ENCODE measurements at places on chromosomes 7 and 10.

- peak; percentile 29 for DNase-seq
Measured at GRCh38 chr7:149621776-149622175, 124.2 kb upstream of the ZNF746 start.

GRCh38 chr10:35422228-35422627, 85.9 kb downstream of the CCNY start:
- no peak for DNase-seq

DNA sequence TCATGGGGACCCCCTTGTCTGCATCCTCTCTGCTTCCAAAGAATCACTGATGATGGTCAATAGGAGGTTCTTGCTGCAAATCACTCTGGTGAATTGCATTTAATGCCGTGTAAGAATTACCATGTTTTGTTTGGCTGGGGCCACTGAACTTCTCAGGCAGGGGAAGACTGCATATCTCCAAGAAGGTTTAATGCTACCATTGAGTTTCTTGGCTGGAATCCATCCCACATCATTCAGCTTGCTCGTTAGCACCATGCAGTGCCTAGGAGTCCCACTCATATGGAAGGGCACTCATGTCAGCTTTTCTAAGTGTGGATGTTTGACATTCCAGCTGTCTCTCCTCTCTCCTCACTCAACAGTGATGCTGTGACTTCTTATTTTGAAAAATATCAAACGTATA, 50.2 kb upstream of the BAMBI start:
- no peak for DNase-seq

DNA sequence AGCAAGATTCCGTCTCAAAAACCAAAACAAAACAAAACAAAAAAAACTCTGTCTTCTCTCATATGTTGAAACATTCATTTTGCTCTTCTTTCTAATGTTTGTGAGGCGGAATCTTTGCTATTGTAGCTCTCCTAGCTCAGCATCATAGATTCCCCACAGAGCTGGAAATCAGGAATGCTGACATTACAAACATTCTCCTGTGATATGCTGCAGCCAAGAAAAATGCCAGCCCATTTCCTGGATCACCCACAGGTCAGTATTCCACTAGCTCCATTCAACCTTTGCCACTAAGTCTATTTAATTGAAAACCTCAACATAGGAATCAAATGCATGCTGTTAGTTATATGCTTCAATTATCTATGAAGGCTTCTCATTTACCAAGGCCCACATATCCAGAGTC, 186.3 kb downstream of the IPMK start:
- no peak for DNase-seq

DNA sequence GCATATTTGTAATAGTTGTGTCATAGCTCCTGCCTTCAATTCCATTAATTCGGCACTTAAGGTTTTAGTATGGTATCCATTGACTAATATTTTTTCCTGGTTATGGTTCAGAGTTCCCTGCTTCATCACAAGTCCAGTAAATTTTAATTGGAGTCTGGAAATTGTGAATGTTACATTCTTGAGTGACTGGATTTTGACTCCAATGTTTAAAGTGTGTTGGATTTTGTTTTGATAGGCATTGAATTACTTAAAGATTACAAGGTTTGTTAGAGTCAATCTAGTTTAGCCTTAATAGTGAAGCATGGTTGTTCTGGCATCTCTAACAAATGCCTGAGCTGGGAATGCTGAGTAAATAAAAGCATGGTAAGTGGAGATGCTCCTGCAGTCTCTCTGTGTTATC, 326.6 kb upstream of the IGFBP3 start:
- no peak for DNase-seq

GRCh38 chr10:98035599-98035998, 5.2 kb upstream of the CRTAC1 start:
- DNase-seq: no peak

DNA sequence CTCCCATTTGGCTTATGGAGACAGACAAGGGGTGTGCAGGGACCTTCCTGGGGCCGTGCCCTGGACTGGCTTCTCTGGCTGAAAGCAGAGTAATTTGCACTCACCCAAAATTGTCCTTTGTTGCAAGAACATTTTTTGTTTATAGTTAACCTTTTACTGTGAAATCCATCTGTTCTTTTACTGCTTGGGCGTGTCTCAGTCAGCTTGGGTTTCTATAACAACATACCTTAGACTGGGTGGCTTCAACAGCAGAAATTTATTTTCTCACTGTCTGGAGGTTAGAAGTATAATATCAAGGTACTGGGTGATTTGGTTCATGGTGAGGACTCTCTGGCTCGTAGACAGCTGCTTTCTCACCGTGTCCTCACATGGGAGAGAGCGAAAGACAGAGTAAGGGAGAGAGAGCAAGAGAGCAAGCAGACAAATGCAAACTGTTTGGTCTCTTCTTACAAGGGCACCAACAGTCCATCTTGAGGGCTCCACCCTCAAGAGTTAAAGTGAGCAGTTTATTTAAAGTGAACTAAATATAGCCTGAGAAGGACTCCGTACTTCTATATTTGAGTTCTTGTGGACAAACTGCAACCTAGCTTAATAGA, 131.0 kb upstream of the NPY start:
- no peak for DNase-seq

DNA sequence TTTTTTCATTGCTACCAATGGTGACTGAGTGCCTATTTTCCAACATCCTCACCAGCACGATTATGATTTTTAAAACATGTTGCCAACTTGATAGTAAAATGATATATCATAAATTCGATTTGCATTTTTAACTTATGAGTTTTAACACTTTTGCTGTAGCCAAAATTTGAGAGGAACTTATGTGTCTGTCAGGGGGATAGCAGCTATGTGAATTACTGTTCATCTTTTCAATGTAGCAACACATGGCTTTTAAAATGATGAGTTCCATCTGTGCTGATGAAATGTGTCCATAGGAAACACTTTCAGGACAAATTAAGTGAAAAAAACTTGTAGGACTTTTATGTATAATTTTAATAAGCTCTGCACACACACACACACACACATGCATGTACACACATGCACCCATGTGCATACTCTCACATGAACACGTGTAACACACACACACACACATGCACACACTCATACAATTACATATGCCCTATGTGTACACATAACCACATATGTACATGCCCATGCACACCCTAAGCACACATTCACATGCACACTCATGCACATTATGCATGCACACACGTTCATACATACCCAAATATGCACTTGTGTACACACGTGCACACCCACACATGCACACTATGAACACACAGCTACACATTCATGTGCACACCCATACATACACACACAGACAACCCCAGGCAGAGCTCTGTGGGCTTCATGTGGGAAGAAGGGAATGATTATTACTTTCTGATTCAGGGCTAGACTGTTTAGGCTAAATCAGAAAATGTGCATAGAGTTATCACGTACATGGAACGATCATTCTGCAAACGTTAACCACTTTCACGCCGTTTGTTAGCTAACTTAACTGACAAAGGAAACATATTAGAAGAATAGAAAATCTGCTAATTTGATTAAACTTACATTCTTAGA, 68.9 kb downstream of the C10orf143 start:
- DNase-seq: no peak

GRCh38 chr10:73247509-73248258, 629 bp upstream of the DNAJC9 start:
- no peak for DNase-seq

GRCh38 chr10:26468700-26469099, 30.6 kb downstream of the APBB1IP start:
- DNase-seq: no peak

GRCh38 chr10:90414926-90415325, 442.9 kb downstream of the HTR7 start:
- no peak for DNase-seq

GRCh38 chr10:29920408-29921070, 138.8 kb downstream of the JCAD start:
- DNase-seq: no peak

- DNase-seq: no peak
Measured at GRCh38 chr10:31704195-31704594, 224.4 kb downstream of the ARHGAP12 start.

GRCh38 chr7:151930695-151931094, 25.6 kb upstream of the GALNTL5 start:
- no peak for DNase-seq

DNA sequence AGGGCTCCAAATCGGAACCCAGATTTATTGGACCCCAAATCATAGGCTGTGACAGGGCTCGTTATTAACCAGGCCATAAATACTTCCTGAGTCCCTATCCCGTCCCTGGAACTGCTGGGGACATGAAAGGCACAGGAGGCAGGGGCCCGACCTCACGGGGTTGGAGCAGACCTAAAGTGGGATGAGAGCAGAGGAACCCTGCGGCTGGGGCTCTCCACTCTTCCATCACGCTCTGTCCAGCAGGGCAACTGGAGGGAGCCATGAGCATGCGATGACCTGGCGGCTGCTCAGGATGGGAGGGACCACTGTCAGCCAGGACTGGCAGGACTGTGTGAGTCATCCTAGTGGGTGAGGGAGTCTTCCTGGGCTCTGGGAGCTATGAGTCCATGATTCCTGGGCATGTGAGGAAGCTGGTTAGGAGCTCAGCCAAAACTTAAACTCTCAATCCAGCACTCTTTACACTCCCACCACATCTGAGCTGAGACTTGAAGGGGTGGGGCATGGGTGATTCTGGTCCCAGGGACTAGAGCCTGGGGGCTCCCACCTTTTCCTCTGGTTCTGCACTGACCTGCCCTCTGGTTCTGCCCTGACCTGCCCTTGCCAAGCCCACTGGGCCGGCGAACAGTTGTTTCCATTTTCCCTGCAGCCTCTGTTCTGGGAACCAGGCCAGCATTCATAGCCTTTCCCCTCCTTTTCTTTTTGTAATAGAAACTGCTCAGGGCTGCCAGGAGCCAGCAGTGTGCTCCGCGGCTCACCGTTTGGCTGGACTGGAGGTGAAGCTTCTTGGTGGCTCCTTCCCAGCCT, 47.1 kb downstream of the SYPL1 start:
- DNase-seq: no peak

DNA sequence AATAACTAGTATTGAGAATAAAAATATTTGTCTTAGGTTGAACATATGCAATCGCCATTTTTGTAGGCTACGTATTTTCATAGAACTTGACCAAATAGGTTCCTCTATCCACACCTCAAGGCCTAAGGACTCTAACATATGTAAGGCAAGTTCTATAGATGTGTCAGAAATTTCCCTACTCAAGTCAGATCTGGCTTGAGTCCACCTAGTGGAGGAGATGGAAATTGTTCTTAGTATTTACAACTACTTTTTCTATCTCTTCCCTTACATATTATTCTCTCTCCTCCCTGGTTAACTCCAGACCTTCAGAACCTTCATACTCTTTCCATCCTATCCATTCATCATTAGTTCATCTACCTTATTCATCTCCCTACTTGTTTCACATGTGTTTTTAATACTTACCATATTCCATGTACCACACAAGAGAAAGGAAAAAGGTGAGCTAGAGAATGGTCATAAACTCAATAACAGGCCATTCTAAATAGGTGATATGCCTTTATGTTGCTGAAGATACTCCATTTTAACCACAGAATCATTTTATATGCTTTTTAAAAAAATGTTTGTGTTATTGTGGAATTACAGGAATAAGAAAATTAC, 174.5 kb upstream of the HDAC9 start:
- no peak for DNase-seq

- no peak for DNase-seq
Measured at GRCh38 chr10:127984945-127985344, 78.0 kb downstream of the PTPRE start.

GRCh38 chr7:114997487-114998404, 75.9 kb downstream of the MDFIC start:
- DNase-seq: no peak

DNA sequence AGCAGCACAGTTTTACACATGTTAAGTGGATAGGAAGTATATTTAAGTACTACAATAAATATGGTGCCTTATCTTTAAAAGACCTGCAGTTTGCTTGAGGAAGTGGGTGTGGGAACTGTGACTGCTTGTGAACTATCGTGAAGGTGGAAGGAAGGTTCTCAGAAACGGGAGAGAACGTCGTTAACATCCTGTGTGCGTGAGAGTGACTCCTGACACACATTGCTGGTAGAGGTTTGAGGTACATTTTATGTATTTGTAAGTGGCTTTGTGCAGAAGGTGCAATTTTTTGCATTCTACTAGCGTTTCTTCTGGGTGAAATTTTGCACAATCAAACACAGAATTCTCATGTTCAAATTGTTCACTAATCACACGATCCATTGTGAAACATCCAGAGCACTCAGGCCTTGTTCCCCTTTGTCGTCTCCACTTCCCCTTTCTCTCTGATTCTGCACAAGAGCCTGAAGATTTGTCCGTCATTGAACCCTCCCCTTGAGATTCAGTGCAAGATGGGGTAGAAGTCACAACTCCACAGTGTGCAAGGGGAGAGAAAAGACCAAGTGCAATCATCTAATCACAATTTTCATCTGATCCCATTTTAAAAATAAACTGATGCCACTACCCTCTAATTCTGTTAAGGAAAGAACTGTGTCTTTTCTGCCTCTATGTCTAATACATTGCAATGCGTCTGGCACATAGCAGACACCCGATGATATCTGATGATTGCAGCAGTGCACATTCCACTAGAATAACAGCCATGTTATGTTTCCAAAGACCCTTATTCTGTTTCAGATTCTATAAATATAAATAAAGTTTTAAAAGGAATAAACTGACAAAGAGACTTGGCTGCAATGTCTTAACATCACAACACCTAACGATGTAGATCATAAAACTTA, 279.9 kb downstream of the NEBL start:
- DNase-seq: no peak

- DNase-seq: peak; percentile 64
Measured at GRCh38 chr10:3067118-3067858, at the start of gene PFKP. Gene PFKP, plus strand, starts transcription at chr10:3067548. Its CDS starts 48 bp downstream, at chr10:3067596.

GRCh38 chr7:27163288-27164044, 1.9 kb downstream of the HOXA9 start:
- no peak for DNase-seq

DNA sequence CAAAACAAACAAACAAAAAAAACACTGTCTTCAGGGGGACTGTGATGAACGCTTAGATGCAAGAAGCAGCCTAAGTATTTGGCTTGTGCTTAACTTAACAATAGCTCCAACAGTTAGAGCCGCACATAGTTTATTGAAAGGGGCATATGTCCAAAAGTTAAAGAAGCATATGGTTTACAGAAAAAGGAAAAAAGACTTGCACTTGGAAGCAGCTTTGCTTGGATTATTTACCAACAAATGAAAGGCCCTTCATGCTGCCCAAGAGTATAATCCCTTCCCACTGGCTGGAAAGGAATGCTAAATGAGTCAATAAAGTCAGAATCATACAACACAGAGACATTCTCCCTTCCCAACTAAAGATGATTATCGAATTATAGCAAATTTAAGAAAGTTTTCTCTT, 77.9 kb downstream of the GLI3 start:
- no peak for DNase-seq

DNA sequence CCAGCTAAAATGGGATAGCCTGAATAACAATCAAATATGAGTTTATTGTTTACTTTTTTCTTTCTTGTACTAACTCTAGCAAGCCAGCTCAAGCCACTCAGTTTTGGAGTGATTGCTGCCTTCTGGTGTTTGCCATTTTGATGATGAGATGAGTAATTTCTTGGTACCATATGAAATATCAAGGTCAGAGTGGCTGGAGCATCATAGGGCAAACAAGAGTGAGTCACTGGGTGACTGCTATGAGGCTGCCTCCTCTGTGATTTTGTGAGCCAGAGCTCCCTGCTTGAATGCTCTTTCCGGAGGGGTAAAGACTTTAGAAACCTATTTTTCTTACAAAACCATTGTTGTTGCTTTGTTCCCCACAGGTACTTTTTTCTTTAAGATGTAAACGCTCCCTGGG, 295.6 kb downstream of the PRKG1 start:
- DNase-seq: no peak

GRCh38 chr7:135213831-135214230, 2.5 kb upstream of the WDR91 start:
- DNase-seq: no peak

Data from activated T-cell treated with anti-CD3 and anti-CD28 coated beads for 24 hours (primary cell).